ENCODE measurements at places on chromosomes 4 and X.

DNA sequence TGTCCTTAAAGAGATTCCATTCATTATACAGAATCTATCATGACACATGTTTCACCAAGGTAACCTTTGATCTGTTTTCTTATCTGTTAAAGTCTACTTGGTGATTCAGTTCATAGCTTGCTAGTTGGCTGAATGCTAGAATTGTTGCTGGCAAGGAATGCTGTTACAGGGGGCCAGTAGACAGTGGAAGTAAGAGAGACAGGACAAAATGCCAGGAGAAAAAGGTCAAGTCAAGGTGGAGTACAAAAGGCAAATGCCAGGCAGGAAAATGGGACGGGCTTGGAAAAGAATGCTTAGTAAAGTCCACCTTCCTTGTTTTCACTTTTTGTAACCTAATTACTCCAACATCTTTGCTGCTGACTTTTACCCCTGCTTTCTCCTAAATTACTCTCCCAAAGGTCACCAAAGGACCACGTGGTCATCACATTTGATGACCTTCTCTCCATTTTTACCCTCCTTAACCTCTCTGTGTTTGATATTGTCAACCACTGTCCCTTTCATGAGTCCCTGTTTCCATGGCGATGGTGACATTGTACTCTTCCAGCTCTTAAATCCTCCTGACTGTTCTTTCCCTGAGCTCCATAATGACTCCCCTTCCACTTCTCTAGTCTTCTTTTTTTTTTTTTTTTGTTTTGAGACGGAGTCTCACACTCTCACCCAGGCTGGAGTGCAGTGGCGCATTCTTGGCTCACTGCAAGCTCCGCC is 24.5 kb upstream of the TAPT1 start:
- no peak for DNase-seq

DNA sequence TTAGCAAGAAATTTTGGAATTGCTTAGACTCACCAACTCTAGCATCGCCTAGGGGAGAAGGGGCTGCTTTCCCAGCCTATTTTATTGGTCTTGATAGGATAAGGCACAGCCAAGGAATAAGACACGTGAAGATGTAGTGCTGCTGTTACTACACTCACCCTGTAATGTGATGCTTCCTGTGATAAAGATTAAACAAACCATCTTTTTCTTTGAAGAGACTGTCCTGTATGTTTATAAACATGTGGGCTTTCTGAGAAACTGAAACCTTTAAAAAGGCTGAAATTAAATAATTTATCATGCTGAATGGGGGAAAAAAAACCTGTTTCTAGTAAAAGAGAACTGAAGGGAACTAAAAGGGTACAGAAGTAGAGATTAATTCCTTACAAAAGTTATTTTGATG is 13.2 kb downstream of the TAPT1 start:
- DNase-seq: no peak

DNA sequence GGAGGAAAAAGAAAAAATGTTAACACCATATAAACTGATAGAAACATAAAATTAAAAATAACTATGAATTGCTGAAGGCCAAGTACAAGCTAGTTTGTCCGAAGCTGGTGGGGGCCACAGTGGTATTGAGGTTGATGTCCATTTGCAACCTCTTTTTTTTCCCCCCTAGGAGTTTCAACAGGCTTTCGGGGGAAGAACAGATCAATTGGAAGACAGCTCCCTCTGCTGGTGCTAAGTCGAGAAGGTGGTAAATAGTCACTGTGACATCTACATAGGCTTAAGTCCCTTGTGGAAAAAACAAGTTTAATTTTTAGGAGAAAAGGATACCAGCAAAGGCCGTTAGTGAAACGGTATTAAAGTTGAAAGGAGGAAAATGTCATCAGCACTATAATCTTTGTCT is 115.7 kb upstream of the ZXDA start:
- DNase-seq: no peak

DNA sequence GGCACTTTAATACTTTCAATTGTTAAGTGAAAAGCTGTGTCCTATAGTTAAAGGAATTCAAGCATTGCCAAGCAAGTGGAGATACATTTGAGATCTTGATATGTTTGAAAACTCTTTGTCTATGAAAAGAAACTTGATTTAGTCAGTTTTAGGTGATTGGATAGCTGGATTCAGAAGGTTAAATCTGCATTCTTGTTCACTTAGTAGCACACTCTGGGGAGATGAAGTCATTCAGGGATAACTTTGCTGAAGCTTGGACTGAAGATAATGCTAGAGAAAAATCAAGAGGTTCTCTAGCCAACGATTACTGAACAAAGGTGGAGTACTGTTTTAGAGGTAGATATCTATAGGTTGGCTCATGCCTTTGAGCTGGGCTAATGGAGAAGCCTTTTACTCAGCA is 90.6 kb downstream of the DCAF8L2 start:
- no peak for DNase-seq

- DNase-seq: no peak
These were observed 60.7 kb downstream of the ABCG2 start for GRCh38 chr4:88097781-88098180.

DNA sequence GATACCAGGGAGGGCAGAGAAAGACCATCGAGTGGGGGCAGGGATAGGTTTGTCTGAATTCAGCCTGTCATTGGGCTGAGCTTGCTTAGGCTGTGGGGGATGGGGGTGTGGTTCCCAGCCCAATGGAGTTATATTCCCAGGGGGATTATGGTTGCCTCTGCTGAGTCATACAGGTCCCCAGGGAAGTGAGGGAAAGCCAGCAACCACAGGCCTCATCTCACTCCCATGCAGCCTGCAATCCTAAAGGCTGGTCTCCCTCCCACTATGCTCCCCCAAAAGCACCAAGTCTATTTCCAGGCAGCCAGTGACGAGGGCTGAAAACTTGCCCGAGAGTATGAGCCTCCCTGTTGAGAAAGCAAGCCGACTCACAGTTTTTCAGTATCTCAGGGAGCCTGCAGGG is 39.3 kb downstream of the AFM start:
- no peak for DNase-seq

- no peak for DNase-seq
These were observed 332.8 kb downstream of the SH2D1A start for GRCh38 chrX:124679199-124679598.

DNA sequence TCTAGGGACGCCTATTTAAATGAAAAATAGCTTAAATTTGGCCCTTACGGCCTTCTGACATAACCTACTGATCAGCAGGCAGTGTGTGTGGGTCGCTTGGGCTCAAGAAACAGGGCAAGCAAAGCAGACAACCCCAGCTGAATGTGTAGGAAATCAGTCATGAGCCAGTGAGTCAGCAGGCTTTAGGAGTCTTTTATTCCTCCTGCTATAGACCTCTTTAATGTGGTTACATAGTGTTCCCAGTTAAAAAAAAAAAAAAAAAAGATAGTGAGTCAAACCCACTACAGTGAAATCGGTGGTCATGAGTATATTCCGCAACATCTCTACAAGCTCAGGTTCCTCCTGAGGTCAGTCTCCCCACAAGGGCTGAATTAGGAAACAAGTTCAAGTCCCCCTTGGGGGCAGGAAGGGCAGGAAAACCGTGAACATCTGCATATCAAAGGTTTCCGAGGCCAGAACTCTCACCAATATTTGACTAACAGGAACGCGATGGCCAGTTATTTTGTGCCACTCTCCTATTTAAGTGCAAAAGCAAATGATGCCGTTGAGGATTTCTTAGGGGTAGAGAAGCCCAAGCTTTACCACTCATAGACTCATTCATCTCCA is 32.7 kb downstream of the ACSL1 start:
- DNase-seq: no peak

DNA sequence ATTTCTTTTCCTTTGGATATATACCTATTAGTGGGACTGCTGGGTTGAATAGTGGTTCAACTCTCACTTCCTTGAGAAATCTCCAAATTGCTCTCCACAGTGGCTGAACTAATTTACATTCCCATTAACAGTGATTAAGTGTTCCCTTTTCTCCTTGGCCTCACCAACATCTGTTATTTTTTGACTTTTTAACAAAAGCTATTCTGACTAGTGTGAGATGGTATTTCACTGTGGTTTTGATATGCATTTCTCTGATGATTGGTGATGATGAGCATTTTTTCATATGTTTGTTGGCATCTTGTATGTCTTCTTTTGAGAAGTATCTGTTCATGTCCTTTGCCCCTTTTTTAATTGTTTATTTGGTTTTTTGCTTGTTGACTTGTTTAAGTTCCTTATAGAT is 413.0 kb downstream of the MAPK10 start:
- no peak for DNase-seq

- no peak for DNase-seq
These were observed 148.9 kb upstream of the JADE1 start for GRCh38 chr4:128660361-128661215.

- no peak for DNase-seq
These were observed 64.1 kb downstream of the ALPK1 start for GRCh38 chr4:112361181-112361791.

GRCh38 chrX:151019856-151020255 is 36.7 kb downstream of the HMGB3 start:
- no peak for DNase-seq
